ENCODE measurements at places on chromosomes 2 and 18.

DNA sequence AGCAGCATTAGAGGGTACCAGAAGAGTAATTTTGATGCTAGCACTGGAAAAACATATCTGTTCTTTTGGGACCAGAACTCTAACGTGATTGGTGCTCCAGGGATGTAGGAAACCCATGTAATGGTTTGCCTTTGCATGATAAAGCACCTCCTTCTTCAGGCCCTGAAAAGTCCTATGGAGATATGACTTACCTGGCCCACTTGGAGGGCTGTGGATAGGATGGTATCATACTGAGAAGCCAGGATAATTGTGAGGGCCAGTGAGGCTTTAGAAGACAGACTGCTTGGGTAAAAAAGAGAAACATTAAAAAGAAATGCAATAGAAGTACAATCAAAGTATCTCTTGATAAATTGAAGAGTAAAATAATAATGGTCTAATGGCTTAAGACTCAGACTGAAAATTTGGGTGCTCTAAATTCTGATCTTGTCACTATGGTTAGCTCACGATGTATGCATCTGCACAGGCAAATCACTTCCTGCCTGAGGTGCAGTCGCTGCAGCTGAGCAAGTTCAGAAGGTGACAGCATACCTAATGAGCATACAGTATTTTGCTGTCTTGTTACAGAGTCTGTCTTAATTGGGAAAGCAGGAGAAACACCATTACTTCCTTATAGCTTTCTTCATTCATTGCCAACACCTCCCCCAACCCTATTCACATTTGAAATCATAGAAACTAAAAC is 371.5 kb downstream of the NUP35 start:
- DNase-seq = no peak

- no peak for DNase-seq
Observed at GRCh38 chr2:135471106-135471505, 59.9 kb downstream of the ZRANB3 start.

- DNase-seq = no peak
Observed at GRCh38 chr18:41949206-41949920, 5.7 kb upstream of the PIK3C3 start.

DNA sequence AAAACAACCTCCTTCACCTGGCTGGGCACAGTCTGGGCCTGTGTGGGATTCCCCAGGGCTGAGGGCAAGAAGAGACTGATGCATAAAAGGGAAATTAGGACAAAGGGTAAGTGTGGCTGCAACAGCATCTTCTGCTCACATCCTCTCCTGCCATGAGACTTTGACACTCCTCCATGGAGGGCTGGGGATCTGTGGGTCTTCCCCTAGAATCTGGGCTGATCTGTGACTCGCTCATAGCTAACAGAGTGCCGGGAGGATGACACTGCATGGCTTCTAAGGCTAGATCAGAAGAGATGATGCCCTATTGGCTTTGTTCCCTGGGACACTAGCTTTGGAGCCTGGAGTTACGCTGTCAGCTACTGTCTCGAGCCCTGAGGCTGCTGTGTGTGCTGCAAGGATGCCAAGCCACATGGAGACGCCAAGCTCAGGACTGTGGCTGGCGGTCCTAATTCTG is 24.3 kb downstream of the MOCOS start:
- no peak for DNase-seq
